SJCRH30 (cell line): ENCODE measurements at places on chromosomes 5 and 9. TPM values are rescaled to one million over a fixed set of nuclear protein-coding genes. Genes with fewer than 3 reads are reported as not detected.

Gene ADGRV1
- 13.1 and 21.4 TPM in 2 replicates for total RNA-seq

Gene CNTNAP3
- total RNA-seq, result 10.7 and 12.3 TPM in 2 replicates

Gene PLCXD3
- not detected in 2 replicates for total RNA-seq

Gene OTULINL
- 20.7 and 21.5 TPM in 2 replicates for total RNA-seq

Gene ARHGEF28
- 5.2 and 5.8 TPM in 2 replicates for total RNA-seq

Gene PPP3R2
- not detected in 2 replicates for total RNA-seq

Gene SH3RF2
- total RNA-seq, result not detected in 2 replicates

Gene LTC4S
- not detected in 2 replicates for total RNA-seq

- peak; percentile 56 for DNase-seq
These were observed 247.2 kb downstream of the FSTL4 start for GRCh38 chr5:133364936-133365707.

- no peak for DNase-seq
These were observed 98.4 kb downstream of the ZNF354C start for GRCh38 chr5:179158556-179158955.

DNA sequence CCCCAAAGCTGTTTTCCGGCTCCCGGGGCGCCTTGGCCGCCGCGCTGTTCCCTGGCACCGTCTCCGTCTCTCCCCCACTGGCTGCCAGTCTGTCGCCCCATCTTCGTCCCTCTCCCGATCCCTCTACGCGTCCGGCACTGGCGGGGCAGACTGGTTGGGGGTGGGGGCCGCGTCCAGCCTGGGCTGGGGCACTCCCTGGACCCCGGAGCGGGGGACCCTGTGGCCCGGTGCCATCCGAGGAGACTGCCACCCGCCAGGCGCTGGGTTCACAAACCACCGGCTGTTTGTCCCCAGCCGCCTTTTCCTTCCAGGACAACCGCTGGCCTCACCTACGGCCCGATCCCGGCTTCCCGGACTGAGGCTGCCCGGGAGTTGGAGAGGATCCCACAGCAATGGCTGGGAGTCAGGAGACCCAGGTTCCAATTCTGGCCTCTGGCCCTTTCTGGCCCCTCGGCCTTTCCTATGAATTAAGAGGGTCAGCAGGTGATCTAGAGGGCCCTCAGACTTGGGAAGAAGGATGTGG is 1.0 kb upstream of the FIBCD1 start:
- DNase-seq, result no peak

DNA sequence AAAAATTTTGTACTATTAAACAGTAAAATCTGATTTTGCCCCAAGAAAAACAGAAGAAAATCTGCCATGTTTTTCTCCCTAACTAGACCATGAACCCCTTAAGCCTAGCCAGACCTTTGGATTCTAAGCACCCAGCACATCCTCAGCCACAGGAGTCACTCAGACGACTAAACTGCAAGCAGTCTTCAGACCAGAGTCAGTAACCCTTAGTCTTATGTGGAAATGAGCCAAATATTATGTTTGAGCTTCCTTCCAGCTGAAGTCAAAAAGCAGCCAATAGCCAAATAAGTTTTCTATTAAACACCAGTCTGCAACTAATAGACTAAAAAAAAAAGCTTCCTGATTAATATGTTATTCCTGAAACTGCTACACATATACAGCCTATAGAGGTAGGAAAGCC is 47.4 kb downstream of the GOLPH3 start:
- no peak for DNase-seq

GRCh38 chr5:179624841-179625271 is 1.4 kb upstream of the HNRNPH1 start:
- DNase-seq, result no peak

DNA sequence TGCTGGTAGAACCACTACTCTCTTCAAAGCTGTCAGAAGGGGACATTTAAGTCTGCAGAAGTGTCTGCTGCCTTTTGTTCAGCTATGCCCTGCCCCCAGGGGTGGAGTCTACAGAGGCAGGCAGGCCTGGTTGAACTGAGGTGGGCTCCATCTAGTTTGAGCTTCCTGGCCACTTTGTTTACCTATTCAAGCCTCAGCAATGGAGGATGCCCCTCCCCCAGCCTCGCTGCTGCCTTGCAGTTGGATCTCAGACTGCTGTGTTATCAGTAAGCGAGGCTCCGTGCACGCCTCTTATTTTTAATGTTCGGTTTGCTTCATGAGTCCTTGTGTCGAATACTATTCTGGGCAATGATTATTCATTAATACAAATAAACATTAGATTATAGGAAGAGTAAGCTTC is 3.1 kb upstream of the SLC27A6 start:
- DNase-seq, result no peak

DNA sequence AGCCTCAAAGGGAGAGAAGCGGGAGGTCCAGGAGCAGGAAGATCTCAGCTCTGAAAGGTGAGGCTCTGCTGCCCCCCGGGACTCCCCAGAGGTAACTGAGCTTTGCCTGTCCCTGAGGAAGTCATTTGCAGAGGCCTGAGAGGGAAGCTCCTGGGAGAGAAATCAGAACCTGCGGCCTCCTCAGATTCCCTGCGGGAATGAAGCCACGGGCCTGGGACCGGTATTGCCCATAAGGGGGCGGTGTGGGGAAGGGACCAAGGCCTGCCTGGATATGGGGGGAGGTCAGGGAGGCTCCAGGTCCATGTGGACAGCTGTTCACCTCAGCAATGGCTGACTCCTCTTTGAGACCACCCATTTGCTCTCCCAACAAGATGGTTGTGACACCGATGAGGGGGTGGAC is 1.3 kb downstream of the SPATA31E1 start:
- DNase-seq, result peak; percentile 39

DNA sequence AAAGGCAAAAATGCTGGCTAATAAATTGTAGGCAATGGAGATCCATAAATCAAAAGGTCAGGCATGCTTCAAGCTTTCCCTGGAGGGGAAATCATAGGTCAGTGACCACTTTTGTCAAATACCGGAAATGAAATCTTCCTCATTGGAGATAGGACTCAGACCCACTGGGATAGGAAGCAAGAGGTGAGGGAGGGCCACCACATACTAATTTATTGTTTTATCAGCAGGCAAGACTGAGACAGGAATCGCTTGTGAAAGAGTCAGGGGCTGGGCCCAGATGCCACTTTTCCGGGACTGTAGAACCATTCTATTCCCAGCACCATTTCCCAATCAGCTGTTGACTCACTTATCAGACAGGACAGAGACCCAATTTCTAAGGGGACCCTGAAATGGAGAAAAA is 256.3 kb upstream of the TRIM32 start:
- no peak for DNase-seq

DNA sequence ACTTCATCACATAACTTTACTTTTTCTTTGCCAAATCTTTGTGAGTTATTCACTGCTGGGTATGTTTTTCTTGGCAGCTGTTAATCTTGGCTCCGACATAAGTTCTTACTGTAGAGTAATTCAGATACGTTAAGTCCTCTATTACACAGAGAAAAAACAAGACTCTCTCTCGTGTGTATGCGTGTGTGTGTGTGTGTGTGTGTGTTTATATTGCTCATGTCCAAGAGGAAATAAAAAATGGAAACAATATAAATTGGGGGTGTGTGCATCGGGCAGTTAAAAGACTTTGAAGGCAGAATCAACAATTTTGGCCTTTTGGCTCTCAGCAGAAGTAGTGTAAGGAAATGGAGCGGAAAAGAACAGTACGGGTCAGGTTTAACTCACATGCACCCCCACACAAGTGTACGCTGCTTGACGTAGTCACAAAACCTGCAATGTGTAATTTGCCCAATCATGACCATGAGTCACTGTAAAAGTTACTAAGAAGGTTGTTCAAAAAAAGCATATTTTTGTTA is 67.2 kb upstream of the IFNE start:
- no peak for DNase-seq

- DNase-seq, result no peak
These were observed 246.7 kb downstream of the ADAMTSL1 start for GRCh38 chr9:18720691-18721090.

GRCh38 chr9:89986190-89986589 is 381.4 kb downstream of the GADD45G start:
- DNase-seq, result no peak

GRCh38 chr9:103714992-103715391 is 379.1 kb upstream of the SMC2 start:
- DNase-seq, result peak; percentile 53

DNA sequence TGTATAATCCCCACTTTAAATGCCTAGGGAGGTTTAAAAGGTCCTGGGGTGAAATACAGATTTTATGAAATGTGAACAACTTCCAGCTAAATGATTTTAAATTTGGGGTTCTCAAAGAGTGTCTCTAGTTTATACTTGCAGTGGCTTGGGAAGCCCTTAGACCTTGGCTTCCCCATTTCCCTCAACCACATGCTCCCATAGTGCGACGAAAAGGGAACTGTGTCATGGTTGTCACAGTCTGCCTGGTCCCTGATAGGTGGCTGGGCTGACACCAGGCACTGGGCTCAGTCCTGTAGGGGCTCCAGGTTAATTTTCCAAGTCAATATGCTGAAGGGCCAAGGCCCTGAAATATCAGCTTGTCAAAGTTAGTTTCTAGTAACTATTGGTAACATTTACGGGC is 10.4 kb upstream of the CXCL14 start:
- DNase-seq, result no peak

DNA sequence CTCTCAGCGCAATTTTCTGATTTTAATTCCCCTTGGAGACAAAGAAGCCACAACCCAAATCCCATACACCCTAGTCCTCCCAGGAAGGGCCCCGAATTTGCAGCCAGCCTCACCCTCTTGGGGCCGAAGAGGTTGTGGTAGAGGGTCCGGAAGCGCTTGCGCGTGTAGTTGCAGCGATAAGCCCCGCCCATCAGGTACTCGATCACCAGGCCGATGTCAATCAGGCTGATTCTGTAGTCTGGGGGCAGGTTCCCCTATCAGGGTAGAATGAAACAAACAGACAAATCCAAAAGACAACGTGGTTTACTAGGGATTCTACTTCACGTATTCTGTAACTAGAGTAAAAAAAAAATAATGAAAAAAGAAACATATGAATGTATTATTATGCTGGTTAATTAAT is 210.6 kb upstream of the KLF9 start:
- no peak for DNase-seq

DNA sequence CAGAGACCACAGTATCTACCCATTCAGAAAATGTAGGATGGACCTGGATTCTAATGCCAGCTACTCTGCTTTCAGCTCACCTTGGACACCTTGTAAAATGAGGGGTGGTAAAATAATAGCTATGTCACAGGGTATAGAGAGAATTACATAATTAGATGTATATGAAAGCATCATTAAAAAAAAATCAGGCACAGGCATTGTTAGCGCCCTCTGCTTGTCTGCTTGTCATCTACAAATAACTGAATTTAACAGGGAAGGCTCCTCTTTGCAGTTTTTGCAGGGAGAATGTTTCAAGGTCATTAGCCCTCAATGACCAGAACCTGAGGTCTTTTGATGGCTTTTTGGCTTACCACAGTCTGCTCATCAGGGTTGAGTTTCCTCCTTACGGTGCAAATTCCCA is 58.0 kb downstream of the GPR21 start:
- no peak for DNase-seq
